ENCODE measurements at places on chromosomes 7 and 10.
A peak's percentile ranks its signal among the peaks of the same experiment; 100 is the strongest.

DNA sequence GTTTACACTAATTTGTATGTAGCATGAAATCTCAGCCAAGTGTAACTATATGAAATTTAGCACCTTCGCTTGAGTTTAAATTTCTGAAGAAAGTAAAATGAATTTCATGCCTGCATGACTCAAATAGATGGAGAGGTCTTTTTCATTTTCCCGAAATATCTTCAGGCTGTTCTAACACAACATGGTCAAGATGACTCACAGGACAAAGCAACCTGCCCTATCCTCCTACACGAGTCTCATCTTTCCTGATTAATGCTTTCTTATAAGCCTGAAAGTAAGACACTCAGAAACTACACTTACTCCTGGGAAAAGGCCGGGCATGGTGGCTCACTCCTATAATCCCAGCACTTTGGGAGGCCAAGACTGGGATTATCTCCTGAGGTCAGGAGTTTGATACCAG is 41.2 kb downstream of the CH25H start:
- DNase-seq = no peak

- no peak for DNase-seq
Observed at GRCh38 chr10:83724471-83725241, 414.7 kb upstream of the GHITM start.

GRCh38 chr10:124465777-124466488 is 4.3 kb downstream of the LHPP start:
- no peak for DNase-seq

GRCh38 chr10:124090601-124091209 is 2.7 kb downstream of the CHST15 start:
- no peak for DNase-seq

DNA sequence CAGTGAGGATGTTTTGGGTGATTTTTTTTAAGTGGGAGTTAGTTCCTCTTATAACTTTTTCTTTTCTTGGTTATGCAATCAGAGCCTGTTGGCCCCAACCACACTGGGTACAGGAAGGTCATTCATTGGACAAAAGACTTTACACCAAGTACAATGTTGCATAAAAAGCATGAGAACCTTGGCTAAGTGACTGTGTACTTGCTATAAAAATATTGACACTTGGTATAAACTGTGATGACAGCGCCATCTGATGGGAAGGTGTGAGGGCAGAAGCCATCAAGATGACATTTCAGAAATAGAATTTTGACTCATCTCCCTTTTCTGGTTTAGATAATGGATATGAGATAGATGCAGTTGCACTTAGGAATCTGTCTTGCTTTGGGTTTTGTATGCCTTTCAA is 126.4 kb upstream of the CCDC6 start:
- peak; percentile 81 for DNase-seq

GRCh38 chr10:71517298-71518169 is 120.8 kb downstream of the CDH23 start:
- no peak for DNase-seq

DNA sequence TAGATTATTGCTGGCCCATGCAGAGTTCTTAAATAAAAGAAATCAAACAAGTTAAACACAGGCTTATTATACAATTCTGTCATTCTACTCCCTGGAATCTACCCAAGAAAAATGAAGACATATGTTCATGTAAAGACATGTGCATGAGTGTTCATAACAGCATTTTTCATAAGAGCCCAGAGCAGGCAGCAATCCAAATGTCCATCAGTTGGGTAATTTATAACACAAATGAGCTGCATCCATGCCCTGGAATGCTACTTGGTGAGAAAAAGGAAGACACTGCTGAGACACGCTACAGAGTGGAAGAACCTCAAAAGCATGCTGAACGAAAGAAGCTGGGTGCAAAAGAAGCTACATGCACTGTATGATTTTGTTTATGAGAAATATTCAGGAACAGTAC is 342.6 kb downstream of the TCERG1L start:
- DNase-seq = no peak

- DNase-seq = no peak
Observed at GRCh38 chr10:46050941-46051623, 5.0 kb upstream of the MSMB start.

GRCh38 chr10:84166620-84167288 is 6.8 kb upstream of the GPR15LG start:
- no peak for DNase-seq

DNA sequence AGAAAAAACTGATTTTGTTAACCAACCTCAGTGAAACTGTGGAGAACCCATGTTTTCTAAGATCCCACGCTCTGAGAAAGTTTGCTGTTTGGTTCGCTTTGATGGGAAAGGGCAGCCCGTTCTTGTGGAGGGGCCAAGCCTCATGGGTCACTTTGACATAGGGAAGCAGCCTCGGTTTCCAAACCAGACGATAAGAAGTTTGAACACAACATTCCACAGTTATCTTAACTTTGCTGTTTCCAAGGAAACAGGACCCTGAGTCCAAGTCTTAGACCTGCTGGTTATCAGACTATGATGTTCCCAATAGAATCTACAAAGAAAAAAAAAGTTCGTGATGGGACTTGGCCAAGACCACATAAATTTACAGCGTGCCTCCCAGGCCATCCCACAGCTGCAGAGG is 182.3 kb downstream of the NRP1 start:
- DNase-seq = no peak

- DNase-seq = peak; percentile 92
Observed at GRCh38 chr10:87095236-87095945, 385 bp downstream of the SHLD2 start.

DNA sequence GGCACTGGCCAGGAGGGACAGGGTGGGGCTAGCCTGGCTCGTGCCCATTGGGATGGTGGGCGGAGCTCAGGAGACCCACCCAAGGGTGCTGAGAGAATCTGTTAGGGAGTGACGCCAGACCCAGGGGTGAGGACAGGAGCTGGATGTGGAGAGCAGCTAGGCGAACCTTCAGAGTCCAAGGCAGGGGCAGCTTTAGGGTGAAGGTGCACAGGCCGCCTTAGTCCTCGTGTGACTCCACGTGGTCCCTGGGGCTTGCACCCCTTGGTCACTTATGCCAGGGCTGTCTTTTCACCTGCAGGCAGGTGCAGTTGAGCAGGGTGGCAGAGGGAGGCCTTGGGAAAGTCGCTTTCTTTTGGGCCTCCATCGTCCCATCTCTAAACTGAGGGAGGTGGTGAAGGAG is 4.3 kb downstream of the RAMP3 start:
- no peak for DNase-seq

DNA sequence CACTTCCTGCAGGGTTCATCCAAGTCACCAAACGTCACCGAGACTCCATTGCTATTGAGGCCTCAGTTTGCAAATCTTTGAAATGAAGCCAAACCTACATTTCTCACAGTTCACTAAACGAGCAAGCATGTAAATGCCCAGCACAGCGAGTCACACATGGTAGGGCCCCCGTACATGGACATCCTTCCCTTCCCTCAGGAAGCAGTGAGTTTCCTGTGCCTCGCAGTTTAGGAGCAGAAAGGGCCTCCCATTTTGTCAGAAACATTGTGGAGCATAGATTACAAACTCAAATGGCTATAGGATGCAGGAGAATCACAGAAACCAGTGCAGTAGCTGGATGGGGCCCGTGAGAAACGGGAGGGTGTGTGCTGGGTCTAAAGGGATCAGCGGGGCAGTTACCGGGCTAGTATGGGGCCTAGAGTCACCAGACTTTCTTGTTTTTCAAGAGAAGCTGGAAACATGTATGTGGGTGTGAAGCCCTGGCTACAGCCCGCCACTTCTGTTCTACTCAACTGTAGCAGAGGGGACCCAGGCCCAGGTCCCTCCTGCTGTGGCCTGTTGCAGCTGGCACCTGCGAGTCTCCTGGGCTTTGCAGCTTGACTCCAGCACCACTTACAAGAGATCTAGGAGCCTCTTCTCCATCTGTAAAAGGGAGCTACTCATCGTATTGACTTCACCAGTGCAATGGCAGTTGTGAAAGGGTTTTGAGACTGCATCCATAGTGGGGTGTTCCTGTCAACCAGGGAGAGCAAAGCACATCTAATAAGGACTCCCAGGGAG is 14.2 kb upstream of the SLC18A3 start:
- peak; percentile 17 for DNase-seq

DNA sequence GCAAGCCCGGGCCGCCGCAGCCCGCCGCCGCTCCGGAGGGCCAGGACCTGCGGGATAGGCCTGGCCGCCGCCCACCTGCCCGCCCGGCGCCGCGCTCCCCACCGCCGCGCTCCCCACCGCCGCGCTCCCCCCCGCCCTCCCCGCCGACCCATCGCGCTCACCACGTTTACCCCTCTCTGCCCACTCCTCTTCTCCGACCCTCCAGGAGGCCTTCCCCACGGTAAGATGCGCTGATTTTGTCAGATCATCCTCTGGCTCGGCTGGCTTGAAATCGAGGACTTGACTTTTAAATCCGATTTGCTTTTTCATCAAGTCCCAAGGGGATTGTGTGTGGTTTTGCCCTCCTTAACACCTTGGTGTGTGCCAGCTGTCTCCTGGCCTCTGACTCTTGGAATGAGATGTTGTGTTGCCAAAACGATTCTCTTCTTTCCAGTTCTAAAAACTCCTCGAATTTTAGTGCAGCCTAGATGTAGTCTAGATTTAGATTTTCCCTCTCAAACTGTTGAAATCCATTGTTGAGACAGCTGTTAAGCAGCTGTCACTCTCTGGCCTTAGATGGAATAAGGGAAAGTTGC is 738 bp downstream of the POM121 start:
- DNase-seq = peak; percentile 8

DNA sequence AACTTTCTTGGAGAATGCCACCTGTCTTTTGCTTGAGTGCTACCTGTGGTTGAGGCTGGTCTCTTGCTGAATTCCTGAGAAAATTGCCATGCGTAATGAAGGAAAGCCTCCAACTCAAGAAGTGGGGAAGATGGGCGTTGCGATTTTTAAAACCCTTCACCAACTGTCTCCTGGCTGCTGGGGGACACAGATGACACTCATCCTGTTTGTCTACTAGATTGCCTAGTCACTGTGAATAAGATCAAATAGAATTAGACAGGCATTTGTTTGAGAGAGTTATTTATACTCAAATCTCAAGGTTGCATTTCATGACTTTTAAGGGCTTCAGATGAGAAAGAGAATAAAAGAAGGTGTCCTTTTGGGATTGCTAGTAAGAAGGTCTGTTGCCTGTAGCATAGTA is 84.3 kb upstream of the MTPN start:
- DNase-seq = no peak

GRCh38 chr10:133356549-133357284 is 1.1 kb downstream of the FUOM start:
- DNase-seq = no peak

GRCh38 chr10:95303950-95304349 is 13.1 kb upstream of the PDLIM1 start:
- no peak for DNase-seq
